ENCODE measurements at places on chromosomes 11 and 22.

- H3K27me3 ChIP-seq = peaks cover 5% of the 10 kb centered on the region
- DNase-seq = no peak
- H3K36me3 ChIP-seq = no peaks in the 10 kb centered on the region
- H3K4me3 ChIP-seq = no peak overlapping the region
Observed at GRCh38 chr11:13073119-13073981, 64.2 kb downstream of the RASSF10 start.

DNA sequence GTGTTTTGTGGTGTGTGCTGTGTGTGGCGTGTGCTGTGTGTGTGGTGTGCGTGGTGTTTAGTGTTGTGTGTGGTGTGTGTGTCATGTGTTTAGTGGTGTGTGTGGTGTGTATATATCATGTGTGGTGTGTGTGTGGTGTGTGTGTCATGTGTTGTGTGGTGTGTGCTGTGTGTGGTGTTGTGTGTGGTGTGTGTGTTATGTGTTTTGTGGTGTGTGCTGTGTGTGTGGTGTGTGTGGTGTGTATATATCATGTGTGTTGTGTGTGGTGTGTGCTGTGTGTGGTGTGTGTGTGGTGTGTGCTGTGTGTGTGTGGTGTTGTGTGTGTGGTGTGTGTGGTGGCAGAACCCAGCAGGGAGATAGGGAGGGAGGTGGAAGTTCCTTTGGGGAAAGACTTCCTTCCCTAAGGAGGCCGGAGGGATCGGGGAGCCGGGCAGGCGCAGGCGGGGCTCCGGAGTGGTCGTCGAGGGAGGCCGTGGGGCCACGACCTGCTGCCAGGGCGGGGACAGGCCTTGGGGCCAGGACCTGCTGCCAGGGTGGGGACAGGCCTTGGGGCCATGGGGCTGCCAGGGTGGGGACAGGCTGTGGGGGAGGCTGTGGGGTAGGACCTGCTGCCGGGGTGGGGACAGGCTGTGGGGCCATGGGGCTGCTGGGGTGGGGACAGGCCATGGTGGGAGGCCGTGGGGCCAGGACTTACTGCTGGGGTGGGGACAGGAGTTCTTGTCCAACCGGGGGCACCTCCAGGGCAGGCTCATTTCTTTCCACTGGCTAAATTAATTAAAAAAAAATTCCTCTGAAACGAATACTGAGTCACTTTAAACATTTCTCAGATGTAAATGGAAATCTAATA lies 15.2 kb downstream of the PIM3 start:
- peaks cover 4% of the 10 kb centered on the region for H3K36me3 ChIP-seq
- H3K27ac ChIP-seq = peak overlapping the region; percentile 78
- peak; percentile 11 for DNase-seq
- peaks cover 13% of the 10 kb centered on the region for H3K4me1 ChIP-seq
- peak overlapping the region; percentile 86 for H3K4me3 ChIP-seq
- peaks cover 8% of the 10 kb centered on the region for H3K27me3 ChIP-seq

DNA sequence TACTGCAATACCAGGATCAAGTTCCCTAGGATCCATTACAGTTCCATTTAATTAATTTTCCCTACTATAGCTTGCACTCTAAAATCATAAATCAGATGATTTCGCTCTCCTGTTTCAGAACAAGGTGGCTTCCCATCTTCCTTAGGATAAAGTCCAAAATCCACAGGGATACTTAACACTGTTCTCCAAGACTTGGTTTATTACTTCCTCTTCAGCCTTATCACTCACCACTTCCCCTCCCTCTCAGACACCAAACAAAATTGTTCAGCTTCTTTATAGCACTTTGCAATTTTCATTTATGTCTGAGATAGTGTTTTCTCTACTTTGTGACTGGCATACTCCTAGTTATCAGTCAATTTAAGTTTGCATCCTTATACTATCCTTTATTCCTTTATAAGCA lies 124.6 kb downstream of the GRIA4 start:
- no peak overlapping the region for H3K27ac ChIP-seq
- no peaks in the 10 kb centered on the region for H3K4me1 ChIP-seq
- no peaks in the 10 kb centered on the region for H3K36me3 ChIP-seq
- H3K4me3 ChIP-seq = no peak overlapping the region

DNA sequence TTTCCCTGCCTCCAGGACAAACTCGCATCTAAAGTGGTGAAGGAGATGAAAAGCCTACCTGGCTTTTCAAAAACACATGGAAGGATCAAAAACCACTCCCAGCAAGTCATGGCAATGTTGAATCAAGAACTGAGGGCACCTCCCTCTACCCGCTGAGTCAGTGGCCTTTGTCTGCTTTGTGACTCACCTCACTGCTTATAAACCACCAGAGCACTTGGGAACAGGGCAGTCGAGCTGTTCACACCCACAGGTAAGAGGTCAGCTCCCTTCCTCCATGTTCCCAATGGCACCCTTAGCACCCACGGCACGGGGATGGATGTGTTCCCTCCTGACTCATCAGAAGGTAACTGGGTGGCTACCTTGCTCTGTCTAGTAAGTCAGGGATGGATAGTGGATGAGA lies 21.7 kb downstream of the TENM4 start:
- no peaks in the 10 kb centered on the region for H3K27me3 ChIP-seq
- no peak for DNase-seq
- H3K4me3 ChIP-seq = no peak overlapping the region
- no peak overlapping the region for H3K27ac ChIP-seq
- no peaks in the 10 kb centered on the region for H3K36me3 ChIP-seq
- no peaks in the 10 kb centered on the region for H3K4me1 ChIP-seq

DNA sequence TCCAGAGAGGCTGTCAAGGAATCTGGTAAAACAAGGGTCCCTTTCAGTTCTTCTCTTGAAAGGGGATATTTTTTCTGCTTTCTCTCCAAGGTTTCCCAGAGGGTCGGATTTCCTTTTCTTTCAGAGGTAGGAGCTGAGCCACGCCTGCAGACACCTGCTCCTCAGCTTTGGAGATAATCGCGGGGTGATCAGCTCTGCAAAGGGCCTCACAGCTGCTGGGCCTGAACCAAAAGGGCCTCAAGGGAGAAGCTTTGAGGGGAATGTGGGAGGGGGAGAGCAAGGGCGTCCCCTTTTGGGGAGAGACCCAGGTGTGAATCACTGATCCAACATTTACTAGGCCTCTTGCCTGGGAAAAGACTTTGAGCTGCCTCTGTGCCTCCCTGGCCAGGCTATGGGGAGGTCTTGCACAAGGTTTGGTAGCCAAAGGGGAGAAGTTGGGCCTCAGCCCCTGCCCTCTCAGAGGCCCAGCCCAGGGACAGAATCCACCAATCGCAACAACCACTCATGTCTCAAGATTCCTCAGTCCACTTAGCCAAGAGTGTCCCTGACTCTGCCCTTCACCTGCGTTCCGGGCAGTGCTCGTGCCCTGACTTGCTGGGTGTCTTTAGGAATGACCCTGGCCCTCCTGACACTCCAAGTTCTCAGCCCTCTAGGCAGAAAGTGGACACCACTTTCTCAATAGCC lies 14.0 kb upstream of the TP53I11 start:
- H3K4me3 ChIP-seq = no peak overlapping the region
- no peak for DNase-seq
- no peak overlapping the region for H3K27ac ChIP-seq
